ENCODE measurements at places on chromosomes 11 and 22. TPM values are rescaled to one million over a fixed set of nuclear protein-coding genes. Genes with fewer than 3 reads are reported as not detected.

AGBL2 gene
- 3.6 TPM for total RNA-seq

- DNase-seq = no peak
Measured at GRCh38 chr11:31827455-31828206, 16.5 kb upstream of the PAX6 start.

DNA sequence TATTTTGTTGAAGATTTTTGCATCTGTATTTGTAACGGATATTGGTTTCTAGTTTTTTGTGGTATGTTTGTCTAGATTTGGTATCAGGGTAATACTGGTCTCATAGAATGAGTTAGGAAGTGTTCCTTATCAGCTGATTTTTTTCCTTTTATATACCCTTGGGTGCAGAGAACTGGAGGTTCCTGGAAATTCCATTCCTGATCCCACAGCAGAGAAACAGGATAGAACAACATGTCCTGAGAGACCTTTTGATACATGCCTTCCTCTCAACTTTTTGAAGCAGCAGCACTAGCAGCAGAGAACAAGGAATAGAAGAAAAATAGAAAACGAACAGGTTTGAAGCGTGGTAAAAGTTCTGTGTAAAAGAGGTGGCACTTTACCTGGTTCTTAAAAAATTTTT lies 36.8 kb downstream of the BIRC2 start:
- DNase-seq = no peak

DNA sequence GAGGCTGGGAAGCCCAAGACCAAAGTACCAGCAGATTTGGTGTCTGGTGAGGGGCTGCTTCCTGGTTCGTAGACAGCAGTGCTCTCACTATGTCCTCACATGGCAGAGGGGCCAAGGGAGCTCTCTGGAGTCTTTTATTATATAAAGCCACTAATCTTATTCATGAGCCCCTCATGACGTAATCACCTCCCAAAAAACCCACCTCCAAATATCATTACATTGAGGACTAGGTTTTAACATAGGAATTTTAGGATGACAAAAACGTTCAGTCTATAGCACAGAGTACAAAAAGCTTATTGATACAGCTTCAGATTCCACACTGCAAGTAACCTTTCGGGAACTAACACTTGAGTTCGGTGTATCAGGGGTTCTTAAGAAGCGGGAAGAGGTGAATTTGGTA lies 4.1 kb upstream of the MS4A18 start:
- no peak for DNase-seq

DNA sequence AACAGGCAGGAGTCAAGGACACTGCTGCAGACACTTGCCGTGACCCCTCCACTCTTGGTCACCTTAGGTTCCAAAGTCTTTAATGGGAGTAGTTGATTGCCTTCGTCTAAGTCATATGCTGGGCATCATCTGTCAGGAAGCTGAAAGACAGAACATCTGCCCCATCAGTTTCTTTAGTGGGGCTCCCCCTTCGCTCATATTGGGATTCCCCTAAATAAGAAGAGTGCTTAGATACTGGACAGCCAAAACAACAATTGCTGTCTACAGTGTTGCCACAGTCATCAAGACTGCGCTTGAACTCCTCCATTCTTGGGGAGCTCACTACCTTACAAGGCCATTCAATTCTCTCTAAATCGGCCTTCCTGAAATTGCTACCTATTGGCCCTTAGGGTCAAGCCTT lies 58.5 kb downstream of the UBASH3B start:
- no peak for DNase-seq

All from cerebellum (tissue), 4 donors.